Purkinje cell (primary cell): ENCODE measurements at places on chromosomes 11 and 22. TPM values are rescaled to one million over a fixed set of nuclear protein-coding genes. Genes with fewer than 3 reads are reported as not detected.

CNTN5 gene
- 3.0 and 5.8 TPM in 2 replicates for polyA plus RNA-seq

FAM180B gene
- polyA plus RNA-seq, result not detected in 2 replicates

FSHB gene
- polyA plus RNA-seq, result not detected in 2 replicates

CHST1 gene
- polyA plus RNA-seq, result 3.8 and 9.0 TPM in 2 replicates

GNG3 gene
- polyA plus RNA-seq, result 926 and 1,510 TPM in 2 replicates

KCNA4 gene
- polyA plus RNA-seq, result 0.31 TPM in 1 of 2 replicates, not detected in the other

KCTD14 gene
- polyA plus RNA-seq, result 0.79 TPM in 1 of 2 replicates, not detected in the other

TRIM29 gene
- not detected in 2 replicates for polyA plus RNA-seq

SYT8 gene
- not detected in 2 replicates for polyA plus RNA-seq

SCN3B gene
- 14.8 and 42.9 TPM in 2 replicates for polyA plus RNA-seq

OR52N4 gene
- polyA plus RNA-seq, result not detected in 2 replicates
